Fibroblast of the aortic adventitia (primary cell): ENCODE measurements at places on chromosomes 6 and 20.

- peak; percentile 85 for DNase-seq
These were observed at the start of gene BCL2L1 for GRCh38 chr20:31722257-31723068. TSS of gene BCL2L1 (minus strand) at chr20:31722868. CDS start at chr20:31722218, 650 bp downstream.

DNA sequence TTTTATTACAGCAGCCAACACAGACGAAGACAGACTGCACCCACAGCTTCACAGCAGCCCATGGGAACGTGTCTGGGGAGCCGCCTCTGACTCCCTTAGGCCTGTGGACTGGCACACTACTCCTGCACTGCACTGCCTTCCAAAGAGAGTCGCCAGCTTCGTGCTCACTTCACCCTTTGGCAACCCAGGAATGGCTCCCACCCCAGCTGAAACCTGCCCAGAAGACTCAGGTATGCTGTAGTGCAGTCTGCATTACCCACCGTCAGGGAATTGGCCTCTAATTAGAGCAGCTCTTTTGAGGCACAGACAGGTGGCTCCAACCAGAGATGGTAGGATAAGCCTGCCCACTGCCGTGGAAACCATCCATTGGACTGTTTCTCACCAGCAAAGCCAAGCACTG lies 39.9 kb upstream of the FRMD1 start:
- DNase-seq: no peak

DNA sequence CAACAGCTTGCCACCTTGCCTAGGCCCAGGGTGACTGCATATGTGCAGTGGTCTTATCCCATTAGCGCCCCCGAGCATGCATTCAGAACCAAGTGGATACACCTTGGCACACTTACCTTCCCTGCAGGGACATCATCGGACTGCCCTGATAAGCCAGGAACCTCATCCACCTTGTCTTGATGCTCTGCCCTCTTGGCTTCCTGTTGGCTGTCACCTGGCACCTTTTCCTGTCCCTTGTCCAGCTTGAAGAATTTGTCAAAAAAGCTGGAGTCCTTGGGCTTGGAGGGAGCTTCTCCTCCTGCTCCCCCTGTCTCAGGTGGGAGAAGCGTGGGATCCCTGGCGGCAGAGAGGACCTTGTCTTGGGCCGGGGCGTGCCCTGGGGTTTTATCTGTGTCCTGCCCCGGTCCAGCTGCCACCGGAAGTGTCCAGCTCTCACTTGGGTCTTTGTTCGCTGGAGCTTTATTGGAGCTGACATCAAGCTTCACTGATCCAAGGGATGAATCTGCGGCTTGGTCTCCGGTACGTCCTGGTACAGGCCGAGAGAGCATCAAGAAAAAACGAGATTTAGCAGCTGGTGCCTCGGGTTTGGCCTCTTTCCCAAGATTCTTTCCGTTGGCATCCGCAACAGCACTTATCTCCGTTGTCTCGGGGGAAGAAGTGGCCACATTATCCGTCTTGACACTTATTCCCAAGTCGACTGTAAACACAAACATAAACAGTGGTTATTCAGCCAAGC lies 42.0 kb downstream of the BCAS1 start:
- no peak for DNase-seq

DNA sequence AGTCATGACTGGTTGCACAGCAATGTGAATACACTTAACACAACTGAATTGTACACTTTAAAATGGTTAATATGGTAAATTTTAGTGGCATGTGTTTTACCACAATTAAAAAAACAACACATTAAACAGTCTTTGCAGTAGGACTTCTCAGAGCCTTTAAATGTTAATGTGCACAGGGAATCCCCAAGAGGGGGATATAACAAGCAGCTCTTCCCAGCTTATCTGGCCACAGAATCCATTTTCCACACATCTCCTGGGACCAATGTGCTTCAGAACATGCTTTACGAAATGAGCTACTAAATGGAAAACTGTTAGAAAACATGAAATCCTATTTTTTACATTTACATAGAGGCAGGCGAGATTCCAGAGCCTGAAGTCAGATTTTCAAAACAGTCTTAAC lies 44.4 kb downstream of the FYN start:
- DNase-seq: no peak
